T-cell (primary cell): ENCODE measurements at places on chromosomes 6 and 20. TPM values are rescaled to one million over a fixed set of nuclear protein-coding genes. Genes with fewer than 3 reads are reported as not detected.

DNA sequence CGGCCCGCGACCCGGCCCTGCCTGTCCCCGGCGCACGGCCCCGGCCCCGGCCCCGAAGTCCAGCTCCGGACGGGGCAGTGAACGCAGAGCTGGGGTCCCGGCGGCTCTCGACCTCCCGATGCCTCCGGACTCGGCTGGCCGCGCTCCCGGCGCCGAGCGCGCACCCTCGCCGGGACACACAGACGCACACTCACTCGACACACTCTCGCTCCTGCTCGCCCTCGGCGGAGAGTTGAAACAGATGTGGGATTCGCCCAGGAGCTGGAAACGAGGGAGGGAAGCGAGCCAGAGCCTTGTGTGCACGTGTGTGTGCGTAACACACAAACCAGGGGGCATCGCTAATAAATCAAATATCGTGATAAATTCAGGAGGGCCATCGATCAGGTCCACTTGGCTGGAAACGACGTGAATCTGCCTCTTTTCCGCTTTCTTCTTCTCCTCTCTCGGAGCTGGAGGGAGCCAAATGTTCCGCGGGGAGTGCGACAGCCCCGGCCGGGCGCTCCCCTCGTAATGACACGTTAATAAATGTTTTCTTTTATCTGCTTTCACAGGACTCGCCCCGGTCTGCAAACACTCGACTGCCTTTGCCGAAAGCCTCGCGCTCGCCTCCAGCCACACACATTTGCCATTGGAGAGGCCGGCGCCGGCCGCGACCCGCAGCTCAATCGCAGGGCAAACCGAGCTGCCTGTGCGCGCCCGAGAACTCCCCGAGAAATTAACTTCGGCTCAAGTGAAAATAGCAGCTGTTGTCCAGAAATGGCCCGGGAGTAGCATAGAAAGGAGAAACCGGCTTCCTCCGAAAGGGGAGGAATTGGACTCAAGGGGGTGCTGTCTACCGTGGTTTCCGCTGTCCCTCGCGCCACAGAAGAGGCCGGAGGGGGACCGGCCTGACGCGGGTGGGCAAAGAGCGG lies 828 bp upstream of the SULF2 start:
- DNase-seq, result no peak

The ANGPT4 gene
- total RNA-seq, result not detected

The SDC4 gene
- 4.4 TPM for total RNA-seq

- no peak for DNase-seq
Measured at GRCh38 chr20:46572153-46572552, 21.7 kb upstream of the OCSTAMP start.

The PDCD2 gene
- 77.1 TPM for total RNA-seq

DNA sequence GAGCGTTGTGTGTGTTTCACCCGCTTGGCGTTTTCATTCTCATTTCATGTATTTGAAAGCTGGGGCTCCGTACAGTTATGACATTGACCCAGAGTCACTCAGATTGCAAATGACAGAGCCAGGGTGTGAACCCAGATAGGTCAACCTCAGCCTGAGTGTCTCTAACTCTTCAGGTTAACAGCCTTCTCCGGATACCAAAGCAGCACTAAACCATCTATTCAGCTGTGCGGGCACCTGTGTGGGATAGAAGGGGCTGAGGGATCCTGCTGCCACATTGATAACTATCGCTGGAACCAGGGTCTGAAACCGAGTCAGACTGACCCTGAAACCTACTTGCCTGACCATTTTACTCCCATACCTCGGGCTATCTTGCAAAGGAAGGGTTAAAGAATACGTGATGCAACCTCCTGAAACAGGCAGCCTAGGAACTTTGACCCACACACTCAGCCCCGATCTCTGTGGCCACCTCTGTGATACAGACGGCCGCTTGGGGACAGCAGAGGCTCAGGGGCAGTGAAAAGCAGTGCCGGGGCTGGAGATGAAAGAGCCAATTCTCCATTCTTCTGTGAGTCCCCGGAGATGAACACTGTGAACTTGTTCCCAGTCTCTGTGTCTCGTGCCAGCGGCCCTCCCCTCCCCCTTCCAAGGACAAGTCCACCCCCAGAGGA lies 233.5 kb upstream of the QKI start:
- no peak for DNase-seq
